ENCODE measurements at places on chromosomes 1 and 21. TPM values are rescaled to one million over a fixed set of nuclear protein-coding genes. Genes with fewer than 3 reads are reported as not detected.

Gene NDUFV3
- 32.3 TPM for total RNA-seq

Gene CHI3L2
- total RNA-seq, result not detected

Gene RRP1B
- total RNA-seq, result 17.6 TPM

Gene GNAT2
- 0.17 TPM for total RNA-seq

Gene DCST2
- total RNA-seq, result 0.11 TPM

Gene KCNJ6
- total RNA-seq, result not detected

Gene CLIC6
- not detected for total RNA-seq

Measured in dermis lymphatic vessel endothelial cell (primary cell).